ENCODE measurements at places on chromosomes 1 and 21. TPM values are rescaled to one million over a fixed set of nuclear protein-coding genes. Genes with fewer than 3 reads are reported as not detected.

WNT9A gene
- 3.5 TPM for total RNA-seq

DNA sequence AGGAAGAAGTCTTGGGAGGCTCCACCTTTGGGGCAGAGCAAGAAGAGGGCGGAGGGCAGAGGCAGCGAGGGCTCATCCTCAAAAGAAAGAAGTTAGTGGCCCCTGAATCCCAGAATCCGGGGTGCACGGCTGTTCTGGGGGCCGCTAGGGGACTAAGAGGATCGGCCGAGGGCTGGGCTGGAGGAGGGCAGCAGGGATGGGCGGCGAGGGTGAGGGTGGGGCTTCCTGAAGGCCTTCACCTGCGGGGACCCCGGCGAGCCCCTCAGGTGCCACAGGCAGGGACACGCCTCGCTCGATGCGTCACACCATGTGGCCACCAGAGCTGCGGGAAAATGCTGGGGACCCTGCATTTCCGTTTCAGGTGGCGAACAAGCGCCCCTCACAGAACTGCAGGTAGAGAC, 23.9 kb downstream of the COL6A1 start:
- DNase-seq: no peak

GRCh38 chr1:54499097-54499359, 49.0 kb upstream of the ACOT11 start:
- DNase-seq: no peak

- no peak for DNase-seq
These were observed 202.5 kb upstream of the SAMSN1 start for GRCh38 chr21:14748662-14749061.

- DNase-seq: no peak
These were observed 45.3 kb downstream of the KCNC4 start for GRCh38 chr1:110255392-110255787.

PROK1 gene
- not detected for total RNA-seq

DNA sequence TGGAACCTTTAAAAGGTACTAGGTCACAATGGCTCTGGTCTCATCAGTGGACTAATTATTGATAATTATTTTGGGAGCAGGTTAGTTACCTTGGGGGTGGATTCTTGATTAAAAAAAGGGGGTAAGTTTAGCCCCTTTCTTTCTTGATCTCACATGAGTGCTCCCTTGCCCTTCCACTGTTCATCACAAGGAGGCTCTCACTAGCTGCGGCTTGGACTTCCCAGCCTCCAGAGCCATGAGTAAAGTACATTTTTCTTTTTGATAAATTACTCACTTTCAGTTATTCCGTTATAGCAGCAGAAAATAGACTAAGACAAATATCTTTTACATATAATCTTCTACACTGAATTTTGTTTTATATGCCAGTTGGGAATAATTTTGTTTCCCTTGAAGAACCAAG, 254.8 kb upstream of the DEPDC1 start:
- DNase-seq: no peak

DNA sequence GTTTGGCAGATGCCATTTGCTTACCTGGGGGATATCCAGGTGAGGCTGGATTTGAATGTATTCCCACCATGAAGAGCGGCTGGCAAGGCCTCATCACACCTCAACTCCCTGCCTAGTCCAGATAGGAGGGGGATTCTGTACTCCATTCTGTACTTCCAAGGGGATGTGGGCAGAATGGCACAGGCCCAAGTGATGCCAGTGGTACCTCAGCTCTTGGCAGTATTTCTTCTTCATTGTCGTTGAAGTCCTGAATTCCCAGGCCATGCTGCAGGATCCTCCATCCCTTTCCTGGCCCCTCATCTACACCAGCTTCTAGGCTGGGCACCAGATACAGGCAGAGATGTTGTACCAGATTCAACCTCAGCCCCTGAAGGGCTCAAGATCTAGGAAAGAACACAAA, 47.9 kb downstream of the KLHDC7A start:
- DNase-seq: no peak

- DNase-seq: no peak
These were observed 30.6 kb downstream of the AKT3 start for GRCh38 chr1:243819438-243819839.

RXRG gene
- not detected for total RNA-seq

DNA sequence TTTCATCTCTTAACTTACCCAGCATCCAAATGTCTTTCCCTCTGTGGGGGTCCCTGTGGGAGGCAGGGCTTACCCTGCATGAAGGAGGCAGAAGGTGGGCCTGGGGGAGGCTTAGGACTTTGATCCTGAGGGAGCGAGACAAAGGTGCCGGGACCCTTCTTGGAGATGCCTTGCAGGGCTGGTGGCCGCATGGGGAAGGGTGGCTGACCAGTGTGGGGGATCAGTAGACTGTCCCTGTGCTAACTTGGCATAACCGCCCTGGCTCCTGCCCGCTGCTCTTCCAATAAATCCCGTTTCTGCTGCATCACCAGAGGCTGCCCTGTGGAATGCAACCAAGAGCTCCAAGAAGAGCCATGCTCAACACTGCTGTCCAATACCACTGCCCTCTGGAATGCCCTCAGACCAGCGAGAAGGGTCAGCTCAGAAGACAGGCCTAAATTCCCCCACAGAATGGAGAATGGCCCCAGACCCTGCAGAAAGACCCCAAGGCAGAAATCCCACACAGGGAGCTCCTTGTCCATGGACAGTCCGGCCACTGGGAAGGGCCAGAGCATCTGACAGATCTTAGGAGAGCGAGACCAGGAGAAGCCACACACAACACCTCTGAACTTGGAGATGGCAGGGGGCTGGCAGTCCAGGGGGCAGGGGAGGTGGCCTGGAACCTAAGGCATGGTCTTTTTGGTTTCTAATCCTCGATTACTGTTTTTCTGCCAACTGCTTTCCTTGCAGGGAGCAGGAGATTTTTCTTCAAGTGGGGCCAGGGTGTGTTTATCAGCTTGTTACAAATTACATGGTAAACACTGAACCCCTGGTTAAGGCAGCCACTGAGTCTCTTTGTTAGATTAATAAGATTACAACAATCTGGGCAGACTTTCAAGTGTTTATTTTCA, 46.7 kb upstream of the DMRTB1 start:
- no peak for DNase-seq

SSX2IP gene
- 26.9 TPM for total RNA-seq

LENEP gene
- total RNA-seq: not detected

DNA sequence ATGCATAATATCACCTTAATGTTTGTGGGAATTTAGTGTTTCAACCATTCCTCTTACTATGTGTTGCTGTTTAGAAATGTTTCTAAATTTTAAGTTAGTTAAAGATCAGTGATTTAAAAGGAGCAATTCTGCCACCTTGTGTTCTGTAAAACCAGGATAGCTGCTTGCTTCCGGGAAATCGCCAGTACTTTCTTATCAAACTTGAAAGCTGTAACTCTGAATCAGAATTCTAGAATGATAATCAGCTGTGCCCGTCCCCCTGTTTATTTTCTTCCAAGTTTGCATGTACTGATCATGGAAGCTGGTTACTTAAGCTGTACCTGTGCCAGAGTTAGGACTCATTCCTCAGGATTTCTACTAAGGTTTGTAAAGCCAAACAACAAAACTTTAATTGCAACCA, 656.4 kb downstream of the LTN1 start:
- peak; percentile 68 for DNase-seq

- no peak for DNase-seq
These were observed 11.7 kb downstream of the DSCAM start for GRCh38 chr21:40835184-40835694.

- DNase-seq: no peak
These were observed 5.5 kb downstream of the KIF26B start for GRCh38 chr1:245160288-245160687.

NUF2 gene
- 82.9 TPM for total RNA-seq

SMCP gene
- total RNA-seq: not detected

DNA sequence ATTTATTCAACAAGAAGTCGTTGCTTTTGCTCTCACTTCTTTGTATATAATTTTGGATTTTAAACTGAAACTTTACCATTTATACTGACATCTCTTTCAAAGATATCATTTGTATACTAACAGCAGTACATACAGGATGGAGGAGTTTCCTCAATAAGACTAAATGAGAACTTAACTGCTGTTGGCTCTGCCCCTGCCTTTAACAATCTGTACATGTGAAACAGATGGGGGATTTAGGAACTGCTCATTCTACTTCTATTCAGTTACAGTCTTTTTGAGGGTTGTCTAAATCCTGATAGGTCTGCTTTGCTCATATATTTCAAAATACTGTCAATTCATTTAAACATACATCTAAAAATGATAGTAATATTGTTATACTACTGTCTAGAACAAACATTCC, 663.2 kb downstream of the ADGRL2 start:
- DNase-seq: no peak

RNF186 gene
- total RNA-seq: not detected

- peak; percentile 37 for DNase-seq
These were observed 771 bp downstream of the ABCD3 start for GRCh38 chr1:94418664-94419655.

DNA sequence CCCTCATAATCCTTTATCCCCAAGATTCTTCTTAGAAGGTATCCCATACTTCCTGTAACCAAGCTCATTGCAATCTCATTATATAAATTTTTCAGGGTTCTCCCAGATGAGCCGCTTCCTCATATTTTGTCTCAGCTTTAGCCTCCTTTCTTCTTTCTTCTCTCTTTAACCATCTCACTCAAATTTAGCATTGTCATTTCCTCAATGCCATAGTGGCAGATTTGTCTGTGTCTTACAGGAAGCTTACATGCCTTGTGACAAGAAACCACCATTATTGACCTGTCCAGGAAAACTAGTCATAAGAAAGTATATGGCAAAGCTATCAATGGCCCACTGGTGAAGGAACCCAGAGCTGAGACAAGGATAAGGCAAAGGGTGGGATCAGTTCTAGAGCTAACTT, 6.0 kb upstream of the FCRL2 start:
- DNase-seq: no peak

DNA sequence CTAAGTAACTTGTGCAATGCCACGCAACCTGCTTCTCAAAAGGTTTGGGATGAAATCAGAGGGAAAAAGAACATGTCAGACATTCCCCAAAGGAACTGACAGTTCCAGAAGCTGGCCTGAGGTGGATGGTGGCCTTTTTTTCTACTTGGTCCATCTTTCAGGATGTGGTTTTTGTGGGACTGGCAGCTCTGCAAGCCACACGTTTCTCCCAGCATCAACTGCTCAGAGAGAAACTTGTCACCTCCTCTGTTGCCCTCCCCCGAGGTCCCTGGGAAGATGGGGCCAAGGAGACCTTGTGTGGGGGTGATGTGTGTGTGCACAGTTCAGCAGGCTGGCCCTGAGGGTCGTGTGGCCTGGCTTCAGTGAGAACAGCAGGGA, 2.5 kb upstream of the DHRS3 start:
- no peak for DNase-seq

SLC44A5 gene
- total RNA-seq: not detected

GRCh38 chr1:156151093-156151688, 2.2 kb upstream of the SEMA4A start:
- peak; percentile 87 for DNase-seq

DNA sequence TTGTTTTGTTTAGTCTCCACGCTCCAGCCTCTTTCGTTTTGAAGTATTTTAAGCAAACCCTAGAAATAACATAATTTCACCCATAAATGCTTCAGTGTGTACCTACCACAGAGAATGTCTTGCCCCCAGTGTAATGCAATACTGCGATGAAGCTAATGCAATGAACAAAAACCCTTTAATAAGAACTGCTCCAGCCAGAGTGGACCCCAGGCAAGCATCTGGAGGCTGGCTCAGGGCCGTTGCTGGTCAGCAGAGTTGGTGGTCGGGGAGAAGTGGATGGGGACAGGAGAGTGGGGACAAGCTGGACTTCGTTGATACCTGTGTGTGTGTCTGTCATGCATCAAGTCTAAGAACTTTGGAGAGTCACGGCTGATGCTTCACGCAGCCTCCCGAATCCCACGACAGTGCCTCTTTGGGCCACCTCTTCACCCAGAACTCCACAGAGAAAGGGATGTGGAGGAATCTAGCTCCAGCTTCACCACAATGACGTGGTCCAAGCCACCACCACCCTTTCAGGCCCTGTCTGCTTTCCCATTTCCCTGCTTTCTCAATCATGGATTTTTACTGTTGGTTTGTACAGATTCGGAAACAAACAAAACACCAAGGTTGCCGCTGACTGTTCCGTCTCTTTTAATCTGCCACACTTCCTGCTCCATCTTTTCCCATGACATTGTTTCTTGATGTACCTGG, 108.6 kb upstream of the ERRFI1 start:
- peak; percentile 78 for DNase-seq

SPRR2B gene
- total RNA-seq: not detected

DNA sequence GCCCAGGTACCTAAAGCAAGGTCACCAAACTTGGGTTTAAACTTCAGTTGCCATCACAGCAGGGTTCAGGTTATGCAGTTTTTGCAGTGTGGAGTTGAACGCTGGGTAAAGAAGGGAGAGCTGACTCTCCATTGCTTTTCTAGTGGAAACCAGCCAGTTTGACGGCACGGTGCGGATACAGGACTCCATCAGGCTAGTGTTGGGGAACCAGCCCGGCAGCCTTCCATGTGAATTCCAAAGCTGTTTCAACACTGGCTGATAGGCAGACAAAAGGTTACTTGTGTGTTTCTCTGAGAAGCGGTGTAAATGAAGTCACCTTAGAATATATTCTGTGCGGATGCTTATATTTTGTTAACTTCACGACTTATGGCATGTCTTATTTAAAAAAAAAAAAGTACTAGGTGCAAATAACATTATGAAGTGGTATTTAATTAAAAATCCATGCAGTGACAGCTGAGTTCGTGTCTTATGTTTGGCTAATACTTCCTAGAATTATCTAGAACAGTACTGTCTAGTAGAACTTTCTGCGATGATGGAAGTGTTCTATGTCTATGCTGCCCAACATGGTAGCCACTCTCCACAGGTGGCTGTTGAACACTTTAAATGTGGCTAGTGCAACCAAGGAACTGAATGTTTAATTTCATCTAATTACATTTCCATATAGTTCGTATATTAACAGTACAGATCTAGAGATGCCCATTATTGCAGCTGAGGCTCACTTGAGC, 29.9 kb upstream of the RCAN3 start:
- DNase-seq: no peak

All from LHCN-M2 (cell line).